Hematopoietic multipotent progenitor cell treated with erythropoietin and hydrocortisone succinate and interleukin-3 and kit ligand, for 6 days (in vitro differentiated cells): ENCODE measurements at places on chromosomes 5 and 9.

DNA sequence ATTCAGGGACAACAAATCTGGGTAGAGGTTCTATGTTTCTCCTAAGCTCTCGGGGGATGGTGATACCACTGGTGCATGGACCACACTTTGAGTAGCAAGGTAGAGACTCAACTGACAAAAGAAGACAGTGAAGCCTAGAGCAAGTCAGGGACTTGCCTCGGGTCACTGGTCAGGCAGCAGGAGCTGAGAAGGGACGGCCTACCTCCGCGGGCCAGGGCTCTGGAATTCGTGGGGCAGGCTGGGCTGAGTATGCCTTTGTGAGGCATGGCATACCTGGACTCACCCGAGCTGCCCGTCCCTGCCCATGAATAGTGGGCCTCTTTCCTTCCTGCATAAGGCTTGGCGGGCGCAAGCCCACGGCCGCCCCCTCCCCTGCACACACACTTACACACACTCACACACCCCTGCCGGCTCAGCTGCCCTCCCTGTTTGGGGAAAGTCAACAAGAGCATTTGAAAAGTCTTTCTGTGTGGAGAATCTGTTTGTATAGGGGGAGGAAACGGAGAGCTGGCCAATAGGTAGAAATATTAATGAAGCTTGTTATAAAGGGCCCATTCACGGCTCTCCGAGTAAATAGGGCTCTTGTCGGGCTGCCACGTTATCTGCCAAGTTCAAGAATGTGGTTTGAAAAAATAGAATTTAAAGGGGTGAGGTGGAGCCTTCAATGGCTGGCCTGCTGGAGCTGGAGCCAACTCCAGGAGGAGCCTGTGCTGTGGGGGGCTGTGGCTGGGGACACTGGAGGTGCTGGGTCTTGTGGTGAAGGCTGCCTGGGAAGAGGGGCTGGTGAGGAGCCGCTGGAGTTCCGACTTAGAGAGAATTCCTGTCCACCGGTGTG lies 19.1 kb upstream of the KIF12 start:
- DNase-seq, result no peak

DNA sequence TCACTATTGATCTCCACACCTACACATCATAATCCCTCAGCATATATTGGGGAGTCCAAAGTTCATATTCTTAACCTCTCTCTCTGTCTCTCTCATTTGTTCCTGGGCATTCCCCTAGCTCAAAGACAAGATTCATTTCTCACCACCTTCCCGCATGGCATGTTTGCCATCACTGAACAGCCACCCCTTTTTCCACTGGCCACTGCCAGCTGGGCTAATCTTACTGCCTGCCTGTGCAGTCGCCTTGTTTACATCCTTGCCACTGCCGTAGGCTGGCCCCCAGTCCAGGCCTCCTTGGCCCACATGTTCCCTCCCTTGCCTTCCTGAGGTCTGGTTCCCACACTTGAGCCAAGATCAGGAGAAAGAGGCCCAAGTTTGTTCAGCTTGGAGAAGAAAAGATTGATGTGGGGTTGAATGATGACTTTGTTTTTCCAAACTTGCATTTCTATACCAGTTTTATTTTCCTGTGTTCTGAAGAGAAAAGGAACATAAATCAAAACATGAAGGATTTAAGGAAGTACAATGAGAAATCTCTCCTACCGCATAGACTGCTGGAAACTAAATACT lies 80.2 kb downstream of the PLAC8L1 start:
- no peak for DNase-seq

- DNase-seq, result no peak
Observed at GRCh38 chr5:88507261-88507660, 238.6 kb upstream of the TMEM161B start.

- peak; percentile 35 for DNase-seq
Observed at GRCh38 chr9:37969130-37969529, 65.2 kb upstream of the SLC25A51 start.

- no peak for DNase-seq
Observed at GRCh38 chr5:67303356-67303755, 106.8 kb upstream of the CD180 start.

DNA sequence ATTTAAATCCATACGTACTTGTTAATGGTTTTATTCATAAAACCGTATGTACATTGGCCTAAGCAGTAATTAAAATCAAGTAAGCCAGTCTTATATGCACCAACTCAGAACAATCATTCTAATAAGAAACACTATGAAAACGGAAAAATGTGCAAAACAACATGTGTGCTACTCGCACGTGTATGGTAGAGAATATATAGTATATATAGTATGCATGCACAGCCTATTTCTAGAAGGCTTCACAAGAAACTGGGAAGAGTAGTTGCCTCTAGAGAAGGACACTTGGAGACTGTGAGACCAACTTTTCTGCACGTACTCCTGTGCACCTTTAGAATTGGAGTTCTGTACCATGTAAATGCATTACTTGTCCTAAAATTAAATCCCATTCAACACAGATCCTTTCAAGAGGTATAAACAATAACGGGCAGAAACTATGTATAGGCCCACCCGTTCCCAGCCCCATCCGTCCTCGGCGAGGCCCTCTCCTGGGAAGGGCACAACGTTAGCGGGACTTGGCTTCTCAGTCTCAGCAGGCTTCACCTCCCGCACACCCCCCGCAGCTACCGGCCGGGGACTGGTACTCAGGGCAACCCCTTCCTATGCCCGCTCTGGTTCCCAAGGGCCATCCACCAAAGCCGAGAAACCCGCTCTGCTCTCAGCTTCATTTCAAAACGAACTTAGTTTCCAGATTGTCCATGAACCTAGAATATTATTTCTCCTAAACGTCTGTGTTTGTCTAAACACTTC lies 2.0 kb downstream of the CDC14B start:
- no peak for DNase-seq

DNA sequence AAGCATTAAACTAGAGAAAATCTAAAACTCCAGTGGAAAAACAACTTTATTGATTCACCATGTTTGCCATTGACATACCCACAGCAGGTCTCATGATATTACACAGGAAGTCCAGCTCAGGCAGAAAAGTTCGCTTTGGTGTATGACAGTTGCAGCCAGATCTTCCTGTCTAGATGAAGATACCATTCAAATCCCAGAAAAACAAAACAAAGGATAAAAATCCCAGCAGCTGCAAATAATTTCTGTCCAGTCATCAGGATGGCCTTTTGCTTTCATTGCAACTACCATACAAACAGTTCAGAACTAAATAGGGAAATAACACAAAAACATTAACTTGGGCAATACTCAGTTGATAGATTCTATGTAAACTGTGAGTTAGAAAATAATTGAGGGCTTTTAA lies 136.0 kb upstream of the NREP start:
- no peak for DNase-seq

GRCh38 chr9:134408939-134409737 lies 82.9 kb downstream of the RXRA start:
- DNase-seq, result peak; percentile 53

GRCh38 chr5:64767959-64768357 lies 533 bp downstream of the SREK1IP1 start:
- DNase-seq, result peak; percentile 41

DNA sequence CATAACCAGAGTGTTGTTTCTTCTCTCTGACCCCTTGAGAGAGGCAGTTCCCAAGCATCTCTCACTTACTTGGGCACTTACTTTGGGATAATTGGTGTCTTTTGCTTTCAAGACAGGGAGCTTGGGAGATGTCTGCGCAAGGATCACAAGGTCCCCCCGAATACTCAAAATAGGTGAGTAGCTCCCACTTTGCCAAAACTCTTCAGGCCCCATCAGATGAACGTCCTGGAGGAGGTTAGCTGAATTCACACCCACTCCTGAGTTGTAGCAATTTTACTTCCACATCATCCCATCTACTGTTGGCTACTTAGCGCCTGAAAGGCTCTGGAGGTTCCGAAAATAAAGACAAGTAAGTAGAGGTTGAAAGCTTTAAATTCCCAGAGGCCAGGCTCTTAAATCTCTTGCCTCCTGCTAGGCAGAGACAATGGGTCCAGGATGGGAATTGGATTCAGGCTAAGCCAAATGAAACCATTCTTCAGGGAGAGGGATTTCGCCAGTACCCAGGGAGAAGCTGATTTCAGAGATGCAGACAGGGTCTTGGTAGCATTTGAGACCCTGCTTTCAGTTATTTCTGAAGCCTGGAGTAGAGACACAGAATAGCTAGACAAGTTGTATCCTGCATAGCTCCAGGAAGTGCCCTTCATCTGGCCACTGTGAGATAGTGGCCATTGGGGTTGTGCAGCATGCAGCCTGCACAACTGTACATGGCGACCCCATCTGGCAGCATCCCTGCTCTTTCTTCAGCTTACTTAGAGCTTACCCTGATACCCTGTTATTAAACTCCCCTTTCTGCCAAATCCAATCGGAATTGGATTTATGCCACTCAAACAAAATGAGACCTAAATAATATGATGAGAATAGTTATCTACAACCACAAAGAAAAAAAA lies 60.1 kb downstream of the BOD1 start:
- no peak for DNase-seq

DNA sequence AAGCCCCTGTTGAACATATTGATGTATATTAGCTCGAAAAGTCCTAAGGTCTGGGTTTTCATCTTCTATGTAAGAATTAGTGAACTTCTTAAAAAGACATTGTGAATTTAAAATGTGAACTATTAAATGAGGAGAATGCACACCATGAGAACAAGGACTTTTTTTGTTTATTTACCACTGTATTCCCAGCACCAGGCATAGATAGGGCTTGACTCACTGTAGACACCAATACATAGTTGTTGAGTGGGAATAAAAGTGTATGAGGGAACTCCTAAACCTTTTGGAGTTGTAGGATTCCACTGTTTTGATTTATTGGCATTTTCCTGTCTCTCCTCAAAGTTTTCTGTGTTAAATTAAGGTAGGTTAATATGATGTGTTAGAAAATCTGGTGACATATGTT lies 40.3 kb downstream of the NNT start:
- DNase-seq, result no peak

DNA sequence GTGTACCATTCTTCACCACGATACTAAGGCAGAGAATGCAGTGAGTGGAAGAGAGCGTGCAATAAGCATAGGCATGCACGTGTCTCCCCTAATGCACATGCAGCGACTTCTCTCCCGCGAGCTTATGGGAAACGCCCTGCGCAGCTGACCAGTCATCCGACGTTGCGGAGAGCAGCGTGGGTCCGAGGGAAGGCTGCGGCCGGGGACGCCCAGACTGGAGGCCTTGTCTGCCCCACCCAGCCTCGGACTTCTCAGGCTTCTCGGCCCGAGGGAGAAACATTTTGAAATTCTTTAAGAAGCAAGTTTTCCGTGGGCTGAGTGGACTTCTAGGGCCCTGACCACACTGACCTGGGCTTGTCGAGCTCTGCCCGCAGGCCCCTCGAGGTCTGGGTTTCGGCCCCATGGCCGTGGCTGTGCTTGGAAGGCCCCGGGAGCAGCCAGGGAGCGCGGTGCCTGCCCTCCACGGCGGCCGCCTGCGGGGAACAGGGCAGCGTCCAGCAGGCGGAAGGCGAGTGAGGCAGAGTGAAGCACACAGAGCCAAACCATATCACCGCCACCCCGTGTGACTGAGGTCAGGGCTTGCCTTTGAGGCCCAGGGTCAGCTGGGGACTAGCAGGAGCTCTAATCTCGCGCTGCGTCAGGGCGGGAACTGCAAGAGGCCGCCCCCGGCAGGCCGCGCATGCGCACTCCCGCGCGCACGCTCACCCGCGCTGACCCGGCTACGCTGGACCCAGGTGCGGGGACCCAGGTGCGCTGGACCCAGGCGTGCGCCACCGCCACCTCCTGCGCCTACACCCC lies 60.0 kb upstream of the IRX1 start:
- DNase-seq, result no peak

GRCh38 chr9:16671591-16672137 lies 198.8 kb downstream of the BNC2 start:
- DNase-seq, result no peak
